Fibroblast of the aortic adventitia (primary cell): ENCODE measurements at places on chromosomes 5 and 9. TPM values are rescaled to one million over a fixed set of nuclear protein-coding genes. Genes with fewer than 3 reads are reported as not detected.

GRCh38 chr9:126612326-126612812 lies 1.4 kb upstream of the LMX1B start:
- DNase-seq: no peak

- no peak for DNase-seq
Measured at GRCh38 chr9:26677965-26678706, 214.5 kb downstream of the CAAP1 start.

DNA sequence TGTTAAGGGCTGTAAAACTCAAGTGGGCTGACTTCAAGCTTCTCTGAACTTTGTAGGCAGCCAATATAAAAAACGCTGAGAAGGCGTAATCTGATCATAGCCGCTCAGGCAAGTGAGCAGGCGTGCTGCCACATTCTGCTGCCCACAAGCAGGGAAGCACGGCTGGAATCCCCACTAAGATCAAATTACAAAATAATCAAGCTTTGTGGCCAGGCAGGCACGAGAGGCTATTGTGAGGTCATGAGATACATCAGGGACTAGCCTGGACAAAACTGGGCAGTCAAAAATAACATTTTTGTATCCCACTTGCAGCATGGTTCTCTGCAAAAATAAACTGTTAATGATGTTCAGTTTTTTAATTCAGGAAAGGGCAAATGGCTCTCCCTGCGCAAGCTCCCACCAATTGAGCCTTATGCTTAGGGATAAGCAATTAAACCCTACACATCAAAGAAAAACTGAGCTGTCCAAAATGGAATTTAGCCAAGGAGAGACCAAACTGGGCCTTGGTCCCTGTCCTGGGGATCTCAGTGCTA lies 64.0 kb downstream of the POU5F2 start:
- peak; percentile 93 for DNase-seq

GRCh38 chr5:104706600-104706999 lies 1144.0 kb upstream of the NUDT12 start:
- DNase-seq: no peak

GRCh38 chr5:174344335-174344734 lies 298.8 kb downstream of the NSG2 start:
- DNase-seq: no peak

DNA sequence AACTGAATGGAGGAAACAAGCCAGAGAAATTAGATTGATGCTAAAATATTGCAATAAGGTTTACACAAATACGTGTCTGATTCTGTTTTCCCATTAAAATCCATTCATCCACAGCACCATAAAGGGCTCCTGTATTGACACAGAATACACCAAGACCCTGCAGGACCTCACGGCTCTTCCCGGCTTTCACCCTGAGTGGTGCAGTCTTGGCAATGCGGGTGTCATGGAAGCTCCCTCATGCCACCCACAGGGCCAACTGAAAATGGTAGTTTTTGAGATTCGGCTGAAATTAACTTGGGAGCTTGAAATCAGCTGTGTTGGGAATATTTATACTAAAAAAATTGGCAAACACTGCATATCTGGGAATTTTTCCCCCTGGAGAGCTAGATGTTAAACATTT lies 17.3 kb upstream of the EXOC3 start:
- peak; percentile 50 for DNase-seq

DNA sequence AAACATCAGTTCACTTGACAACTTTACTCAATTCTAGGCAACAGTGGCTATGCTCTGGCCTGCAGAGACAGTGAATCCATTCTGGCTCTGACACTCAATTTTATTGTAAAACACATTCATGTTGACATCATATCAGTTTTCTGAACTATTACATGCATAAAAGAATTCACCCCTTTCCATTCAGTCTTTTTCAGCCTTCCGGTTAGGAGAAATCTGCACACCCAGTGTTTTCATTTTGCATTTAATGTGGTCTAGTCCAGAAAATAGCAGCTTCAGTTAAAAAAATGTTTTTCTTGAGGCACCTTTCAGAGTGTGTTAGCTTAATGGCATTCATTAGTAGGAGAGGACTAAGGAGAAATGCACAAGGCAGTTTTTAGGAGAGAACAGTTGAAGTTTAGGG lies 95.1 kb downstream of the PBX3 start:
- peak; percentile 39 for DNase-seq

DNA sequence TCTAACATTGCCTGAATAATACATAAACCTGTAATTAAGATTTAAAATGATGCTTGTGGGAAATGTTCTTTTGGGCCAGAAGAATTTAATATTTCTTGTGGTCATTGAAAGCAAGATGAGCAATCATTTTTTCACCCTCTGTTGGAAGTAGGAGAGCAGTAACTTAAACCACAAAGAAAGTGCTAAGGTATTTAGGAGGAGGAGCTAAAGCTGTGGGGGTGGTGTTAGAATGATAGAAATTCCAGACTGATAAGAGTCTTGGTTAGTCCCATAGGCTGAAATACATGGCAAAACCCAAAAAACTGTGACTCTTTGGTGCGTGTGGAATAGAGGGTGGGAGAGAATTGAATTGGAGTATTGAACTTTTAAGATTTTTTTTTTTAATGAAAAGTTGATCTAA lies 247.0 kb downstream of the YTHDC2 start:
- DNase-seq: no peak

GRCh38 chr5:145718956-145719355 lies 116.2 kb downstream of the PRELID2 start:
- DNase-seq: peak; percentile 62

- no peak for DNase-seq
Measured at GRCh38 chr5:143454936-143455516, 51.5 kb upstream of the NR3C1 start.

GRCh38 chr9:110887276-110887675 lies 151.0 kb downstream of the LPAR1 start:
- DNase-seq: no peak

DNA sequence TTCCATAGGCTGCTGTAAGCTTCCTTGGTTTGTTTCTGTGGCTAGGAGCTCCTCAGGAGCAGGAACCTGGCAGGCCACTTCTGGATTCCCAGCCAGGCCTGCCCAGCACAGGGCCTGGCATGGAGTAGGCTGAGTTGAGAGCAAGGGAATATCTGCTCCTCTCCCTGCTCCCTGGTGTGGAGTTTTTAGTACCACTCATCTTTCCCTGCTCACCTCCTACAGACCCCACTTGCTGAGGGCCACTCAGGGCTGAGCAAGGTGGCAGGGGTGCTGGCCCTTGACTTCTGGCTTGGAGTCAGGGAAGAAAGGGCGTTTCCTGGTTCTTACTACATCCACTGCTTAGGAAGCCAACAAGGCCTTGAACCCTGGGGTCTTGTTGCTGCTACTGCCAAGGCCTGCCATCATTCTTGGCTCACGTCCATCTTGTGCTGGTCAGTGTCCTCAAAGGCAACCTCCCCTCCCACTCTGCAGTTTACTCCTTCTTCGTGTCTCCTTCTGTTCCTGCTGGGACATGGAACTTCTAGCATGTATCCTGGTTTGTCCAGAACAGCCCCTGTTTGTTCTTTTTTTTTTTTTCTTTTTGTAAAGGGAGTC lies 54.9 kb downstream of the PSD2 start:
- DNase-seq: no peak

DNA sequence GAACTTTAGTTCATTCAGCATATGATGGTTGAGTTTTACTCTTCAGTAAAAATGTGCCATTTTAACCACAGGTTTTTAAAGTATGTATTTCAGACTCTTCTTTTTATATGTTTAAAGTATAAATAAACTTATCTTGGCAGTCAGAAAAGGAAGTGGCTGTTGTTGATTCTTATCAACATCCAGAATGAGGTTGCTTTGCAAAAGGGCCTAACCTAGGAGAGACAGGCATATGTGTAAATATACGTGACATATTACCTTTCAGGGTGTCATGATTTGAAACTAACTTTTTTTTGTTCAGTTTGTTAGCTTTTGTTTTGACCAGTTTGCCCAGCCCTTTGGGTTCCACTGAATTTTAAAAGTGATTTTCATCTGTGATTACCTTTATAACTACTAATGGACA lies 7.4 kb downstream of the SMARCA2 start:
- DNase-seq: no peak

GRCh38 chr5:54156577-54156976 lies 153.8 kb downstream of the ARL15 start:
- no peak for DNase-seq

DNA sequence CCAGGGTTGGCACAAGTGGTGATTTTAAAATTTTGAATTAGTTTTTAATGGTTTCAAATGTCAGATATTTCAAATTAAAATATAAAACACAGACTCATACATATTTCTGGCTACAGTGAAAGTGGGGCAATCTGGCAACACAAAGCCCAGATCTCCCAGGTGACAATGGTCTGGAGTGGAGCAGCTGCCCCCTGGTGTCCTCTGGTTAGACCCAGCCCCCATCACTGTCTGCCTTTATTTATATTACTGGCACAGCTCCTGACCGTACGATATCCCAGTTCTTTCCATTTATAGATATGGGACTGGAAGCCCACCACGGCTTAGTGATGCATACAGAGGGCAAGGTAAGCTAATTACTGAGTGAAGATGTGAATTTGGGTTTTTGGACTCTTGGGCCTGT lies 37.3 kb downstream of the MACIR start:
- DNase-seq: no peak

GRCh38 chr9:11697126-11697525 lies 996.1 kb upstream of the TYRP1 start:
- DNase-seq: no peak

- DNase-seq: peak; percentile 31
Measured at GRCh38 chr5:140576776-140577201, 12.2 kb downstream of the SLC35A4 start.

DNA sequence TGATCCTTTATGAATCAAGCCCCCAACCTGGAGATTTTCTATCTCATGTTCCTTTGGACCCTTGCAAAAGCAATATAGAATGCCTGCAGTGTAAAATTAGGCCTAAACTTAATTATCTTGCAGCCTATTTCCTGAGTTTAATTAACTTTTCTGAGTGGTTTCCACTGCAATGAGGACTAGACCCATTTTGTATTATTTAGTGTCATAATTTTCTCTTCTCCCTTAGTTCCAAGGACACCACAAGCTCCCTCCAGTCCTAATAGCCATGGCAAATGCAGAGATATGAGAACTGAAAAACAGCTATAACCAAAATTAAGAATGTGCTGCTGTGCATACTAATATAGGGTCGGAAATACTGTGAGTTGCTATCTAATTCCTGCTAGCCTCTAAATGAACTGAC lies 90.9 kb upstream of the GRAMD2B start:
- no peak for DNase-seq

DNA sequence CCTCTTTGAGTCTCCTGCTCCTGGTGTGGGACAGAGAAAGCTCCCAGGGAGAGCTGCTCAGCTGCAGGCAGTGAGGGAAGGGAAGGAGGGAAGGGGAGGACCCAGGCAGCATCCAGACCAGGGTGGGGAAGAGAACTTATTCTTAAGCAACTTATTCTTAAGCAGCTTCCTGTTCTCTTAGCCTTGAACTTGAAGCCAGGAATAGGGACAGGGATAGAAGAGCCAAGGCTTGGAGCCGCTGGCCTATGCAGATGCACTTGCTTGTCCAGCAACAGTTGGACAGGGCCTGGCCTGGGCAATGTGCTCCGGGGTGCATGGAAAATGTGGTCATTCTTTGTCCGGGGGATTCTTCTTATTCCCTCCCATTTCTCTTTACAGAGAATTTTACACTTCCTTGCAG lies 31.4 kb upstream of the SPTLC1 start:
- DNase-seq: peak; percentile 64

- DNase-seq: no peak
Measured at GRCh38 chr9:69109152-69109551, 64.9 kb upstream of the TJP2 start.

DNA sequence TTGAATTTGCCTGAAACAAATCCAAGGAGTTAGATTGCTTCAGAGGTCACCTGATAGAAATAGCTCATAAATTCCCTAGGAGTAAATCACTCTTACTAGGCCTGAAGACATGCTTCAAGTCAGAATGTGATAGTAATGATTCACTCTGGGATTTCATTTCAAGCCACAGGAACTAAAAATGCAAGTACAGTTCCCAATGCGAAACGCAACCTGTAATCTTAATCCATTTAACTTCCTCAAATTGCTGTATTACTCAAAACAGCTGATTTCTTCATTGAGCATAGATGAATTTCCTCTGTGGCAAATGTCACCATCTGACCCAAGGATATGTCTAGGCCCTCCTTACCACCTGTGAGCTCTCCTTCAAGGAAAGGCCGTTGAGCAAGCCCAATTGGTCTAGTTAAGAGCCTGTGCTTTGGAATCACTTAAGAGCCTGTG lies 32.1 kb upstream of the IL6ST start:
- peak; percentile 89 for DNase-seq

- DNase-seq: no peak
Measured at GRCh38 chr9:83166372-83166771, 103.4 kb upstream of the RASEF start.

- DNase-seq: peak; percentile 34
Measured at GRCh38 chr5:121630402-121630801, 221.3 kb upstream of the FTMT start.

GRCh38 chr5:180253036-180253824 lies 38.7 kb downstream of the MAPK9 start:
- no peak for DNase-seq

DNA sequence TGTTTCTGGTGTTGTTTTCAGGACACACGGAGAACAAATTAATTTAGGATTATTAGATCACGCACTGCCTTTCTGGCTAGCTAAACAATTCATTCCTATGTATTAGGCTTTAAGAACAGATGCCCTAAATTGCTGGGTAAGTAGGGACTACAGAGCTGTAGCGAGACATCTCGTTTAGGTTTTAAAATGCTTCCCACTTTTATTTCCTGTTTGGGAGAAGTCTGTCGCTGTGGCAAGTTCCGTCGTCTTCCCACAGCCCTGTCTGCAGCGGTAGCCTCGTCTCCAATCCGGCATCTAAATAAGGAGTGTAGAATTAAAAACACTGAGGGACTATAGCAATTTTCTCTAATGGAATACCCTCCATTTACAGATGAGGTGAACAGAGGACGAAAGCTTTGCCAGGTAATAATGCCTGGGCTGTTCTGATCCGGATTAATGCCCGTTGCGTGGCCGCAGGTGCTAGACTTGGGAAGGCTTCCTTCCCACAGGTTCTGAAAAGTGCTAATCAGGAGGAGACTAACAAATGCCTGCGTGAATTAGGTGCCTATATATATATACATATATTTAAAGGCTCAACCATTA lies 1.3 kb upstream of the TRIM36 start:
- no peak for DNase-seq

- no peak for DNase-seq
Measured at GRCh38 chr9:112571624-112572355, 85.2 kb downstream of the KIAA1958 start.

SHLD3 gene
- total RNA-seq: 3.9 and 5.3 TPM in 2 replicates

SPATA31D4 gene
- total RNA-seq: not detected in 2 replicates

SLC35D2 gene
- total RNA-seq: 7.8 and 14.6 TPM in 2 replicates

WDR70 gene
- total RNA-seq: 24.6 and 79.1 TPM in 2 replicates

RFESD gene
- 0.33 and 4.7 TPM in 2 replicates for total RNA-seq

OBP2B gene
- total RNA-seq: not detected in 2 replicates

ZNF367 gene
- 0.33 and 31.3 TPM in 2 replicates for total RNA-seq

NADK2 gene
- 29.7 and 109 TPM in 2 replicates for total RNA-seq

IRX1 gene
- 7.9 and 8.0 TPM in 2 replicates for total RNA-seq
